ENCODE measurements at places on chromosomes 7 and 10.

DNA sequence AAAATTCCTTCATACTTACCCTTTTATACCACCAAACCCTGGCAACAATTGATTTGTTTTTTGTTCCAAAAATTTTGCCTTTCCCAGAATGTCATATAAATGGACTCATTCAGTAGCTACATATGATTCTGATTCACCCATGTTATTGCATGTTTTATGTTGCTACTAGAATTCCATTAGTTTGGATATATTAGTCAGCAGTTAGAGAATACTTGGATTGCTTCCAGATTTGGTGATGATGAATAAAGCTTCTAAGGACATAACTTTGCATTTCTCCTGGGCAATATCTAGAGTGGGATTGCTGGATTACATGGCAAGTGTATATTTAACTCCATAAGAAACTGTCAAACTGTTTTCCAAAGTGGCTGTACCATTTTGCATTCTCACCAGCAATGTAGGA is 806.9 kb downstream of the DNAJB9 start:
- no peak for DNase-seq

GRCh38 chr10:3791974-3792633 is 7.1 kb upstream of the KLF6 start:
- no peak for DNase-seq

DNA sequence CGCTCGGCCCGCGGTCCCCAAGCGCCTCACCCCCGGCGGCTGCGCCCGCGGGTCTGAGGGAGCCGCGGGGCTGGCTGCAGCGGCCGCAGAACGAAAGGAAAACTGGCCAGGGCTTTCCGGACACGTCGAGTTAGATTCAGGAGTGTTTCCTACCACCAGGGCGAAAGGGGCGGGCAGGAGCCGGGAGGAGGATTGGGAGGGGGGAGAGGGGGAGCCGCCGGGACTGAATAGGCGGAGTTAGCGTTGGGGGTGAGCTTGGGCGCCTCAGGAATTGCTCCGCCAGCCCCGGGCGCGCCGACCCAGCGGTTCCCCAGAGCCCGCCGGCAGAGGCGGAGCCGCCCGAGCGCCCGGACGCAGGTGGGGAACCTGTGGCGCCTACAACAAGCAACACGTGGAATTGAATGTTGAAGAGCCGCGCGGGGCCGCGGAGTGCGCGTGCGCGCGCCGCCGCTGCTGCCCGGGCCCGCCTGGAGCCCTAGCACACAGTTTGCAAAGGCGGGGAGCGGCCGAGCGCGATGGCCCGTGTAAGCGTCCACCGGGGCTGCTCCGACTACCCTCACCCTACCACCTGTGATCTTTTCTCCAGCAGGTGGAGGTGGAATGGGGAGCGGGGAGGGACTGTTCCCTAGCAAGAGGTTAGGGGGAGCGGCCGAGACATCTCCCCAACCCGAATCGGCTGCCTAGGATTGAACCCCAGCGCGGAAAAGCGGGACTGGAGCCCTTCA is at the start of gene CADPS2:
CADPS2 (minus strand) TSS at position 104 of the 725 bp plus-strand sequence. CDS start 123 bp downstream, outside the sequence.
- DNase-seq: no peak

DNA sequence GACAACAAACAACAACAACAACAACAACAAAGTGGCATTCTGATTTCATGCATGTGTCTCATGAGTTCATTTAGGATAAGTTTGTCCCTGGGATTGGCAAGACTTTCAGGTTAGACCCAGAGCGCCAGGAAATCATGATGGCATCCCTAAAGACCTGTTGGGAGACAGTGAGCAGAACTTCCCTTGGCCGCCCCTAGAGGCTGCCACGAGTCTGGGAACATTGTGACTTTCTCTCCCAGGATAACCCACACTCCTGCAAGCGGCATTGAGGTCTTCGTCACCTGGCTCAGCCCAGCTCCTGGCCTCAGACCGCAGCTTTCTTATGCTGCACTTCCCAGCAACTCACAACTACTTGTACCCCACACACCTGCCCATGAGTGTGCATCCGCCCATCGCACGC is 80.5 kb upstream of the RNF32 start:
- no peak for DNase-seq

GRCh38 chr7:91812388-91812787 is 68.1 kb downstream of the MTERF1 start:
- no peak for DNase-seq

GRCh38 chr7:139773371-139773770 is 4.4 kb downstream of the HIPK2 start:
- no peak for DNase-seq

Data from T-helper 17 cell (primary cell).